Stimulated activated CD4-positive, alpha-beta T cell treated with anti-CD3 and anti-CD28 coated beads, Interleukin-15, amount 100 ng/mL, for 1 hour (primary cell): ENCODE measurements at places on chromosomes 7 and 10.

GRCh38 chr10:30433730-30434272, at the start of gene MAP3K8:
Gene MAP3K8 (plus strand): TSS chr10:30434184. CDS start chr10:30438939, 4,755 bp downstream.
- peak; percentile 78 for DNase-seq

DNA sequence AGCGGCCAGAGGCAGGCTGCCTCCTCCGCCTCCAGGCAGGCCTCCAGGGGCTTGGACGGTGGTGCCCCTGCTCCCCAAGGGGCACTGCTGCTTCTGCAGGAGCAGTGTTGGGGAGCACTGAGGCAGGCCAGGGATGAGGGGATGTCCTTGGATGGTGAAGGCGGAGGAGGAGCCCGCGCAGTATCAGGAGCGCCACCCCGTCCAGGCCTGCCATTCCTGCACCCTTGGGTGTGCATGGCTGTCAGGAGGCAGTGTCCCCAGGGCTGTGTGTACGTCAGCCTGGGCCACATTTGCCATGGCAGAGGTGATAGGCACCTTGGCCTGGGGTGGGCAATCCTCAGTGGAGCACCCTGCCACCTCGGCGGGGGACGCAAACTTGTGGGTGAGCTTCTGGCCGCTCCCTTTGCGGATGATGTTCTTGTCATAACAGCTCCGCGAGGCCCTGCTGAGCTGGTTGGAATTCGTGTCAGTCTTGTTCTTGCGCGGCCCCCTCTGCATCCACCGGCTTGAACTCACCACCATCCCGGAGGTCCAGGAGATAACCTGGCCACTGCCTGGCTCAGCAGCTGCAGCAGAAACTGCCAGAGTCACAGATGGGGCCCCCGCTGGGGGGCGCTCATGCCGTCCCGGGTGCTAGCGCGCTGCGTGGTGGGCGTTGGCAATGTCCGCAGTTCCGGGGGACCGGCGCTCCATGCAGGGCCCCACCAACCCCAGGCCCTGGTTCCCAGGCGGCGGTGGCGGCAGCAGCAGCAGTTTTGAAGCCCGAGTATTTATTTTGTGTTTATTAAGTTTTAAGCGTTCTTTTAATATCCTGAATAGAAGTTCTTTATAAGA, 182.3 kb upstream of the ADCY1 start:
- DNase-seq = no peak

GRCh38 chr10:112286837-112287818, 3.9 kb downstream of the TECTB start:
- DNase-seq = no peak

GRCh38 chr10:109726473-109726872, 196.8 kb downstream of the XPNPEP1 start:
- no peak for DNase-seq

DNA sequence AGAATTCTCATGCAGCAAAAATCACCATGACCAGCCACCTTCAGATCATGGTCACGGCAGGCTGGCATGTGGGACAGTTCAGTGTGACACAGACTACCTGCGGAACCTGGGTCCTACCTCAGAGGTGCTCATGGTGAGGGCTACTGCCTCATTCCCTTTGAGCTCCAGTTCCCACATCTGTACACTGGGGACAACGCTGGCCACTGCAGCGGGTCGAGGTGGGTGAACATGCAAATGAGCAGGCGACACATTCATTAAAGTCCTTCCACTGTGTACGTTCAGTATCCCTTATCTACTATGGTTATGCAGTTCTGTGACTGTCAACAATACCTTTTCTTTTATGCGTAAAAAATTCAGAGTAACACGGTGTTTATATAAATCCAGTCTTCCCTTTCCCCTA, 218.7 kb upstream of the AOAH start:
- DNase-seq = no peak

DNA sequence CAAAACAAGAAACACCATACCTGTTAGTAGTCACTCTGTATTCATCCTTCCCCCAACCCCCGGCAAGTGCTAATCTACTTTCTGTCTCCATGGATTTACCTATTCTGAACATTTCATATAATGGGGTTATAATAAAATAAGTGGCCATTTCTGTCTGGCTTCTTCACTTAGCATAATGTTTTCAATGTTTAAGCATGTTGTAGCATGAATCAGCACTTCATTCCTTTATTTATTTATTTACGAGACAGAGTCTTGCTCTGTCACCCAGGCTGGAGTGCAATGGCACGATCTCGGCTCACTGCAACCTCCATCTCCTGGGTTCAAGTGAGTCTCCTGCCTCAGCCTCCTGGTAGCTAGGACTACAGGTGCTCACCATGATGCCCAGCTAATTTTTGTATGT, 69.2 kb downstream of the HIP1 start:
- DNase-seq = no peak
